ENCODE measurements at places on chromosomes 11 and 22.

GRCh38 chr11:64100360-64100759, 64.6 kb downstream of the FLRT1 start:
- DNase-seq = peak; percentile 83

DNA sequence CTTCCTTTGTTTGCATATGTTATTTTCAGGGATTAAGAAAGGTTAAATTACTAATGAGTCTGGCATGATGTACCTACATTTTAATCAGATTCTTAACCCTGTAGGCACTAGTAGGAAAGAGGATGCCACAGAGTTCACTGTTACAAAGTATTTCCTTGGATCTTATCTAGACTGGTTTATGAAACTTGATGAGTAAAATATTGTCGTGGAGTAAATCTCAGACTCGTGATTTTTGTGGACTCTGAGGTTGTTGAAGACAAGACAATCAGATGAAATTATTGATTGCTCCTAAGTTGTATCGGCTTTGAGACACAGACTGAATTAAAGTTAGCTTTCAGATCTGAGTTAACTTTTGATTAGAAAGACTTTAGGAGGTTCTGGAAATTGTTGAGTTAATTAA, 6.0 kb downstream of the KMT2A start:
- no peak for DNase-seq

DNA sequence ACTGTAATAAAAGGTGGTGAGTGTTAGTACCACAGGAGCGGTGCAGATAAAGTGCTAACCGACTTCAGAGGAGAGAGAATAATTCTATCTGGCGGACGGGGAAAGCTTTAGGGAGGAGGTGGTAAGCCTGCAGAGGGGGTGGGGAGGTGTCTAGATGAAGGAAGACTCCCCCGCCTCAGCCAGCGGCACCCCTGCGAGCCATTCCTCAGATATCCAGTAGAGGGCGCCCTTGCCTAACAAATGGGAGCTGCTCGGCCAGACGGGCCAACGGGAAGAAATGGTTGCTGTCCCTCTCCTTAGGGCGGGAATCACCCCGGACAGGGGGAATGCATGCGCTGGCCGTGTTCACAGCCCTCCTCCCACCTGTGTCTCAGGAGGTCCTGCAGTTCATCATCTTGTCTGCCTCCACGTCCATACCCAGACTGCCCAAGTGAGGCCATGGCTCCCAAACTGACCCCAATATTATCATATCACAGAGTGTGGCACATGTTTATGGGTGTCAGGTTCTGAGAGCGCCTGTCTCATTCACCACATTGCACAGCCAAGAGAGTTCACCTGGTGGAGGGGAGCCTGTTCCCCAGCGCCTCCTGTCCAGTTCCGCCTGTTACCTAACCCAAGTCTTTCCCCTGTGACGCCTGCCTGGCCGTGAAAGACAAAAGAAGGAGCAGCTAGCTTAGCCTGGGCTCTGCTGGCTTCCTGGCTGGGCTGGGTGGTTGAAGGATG, 85.5 kb downstream of the ST3GAL4 start:
- DNase-seq = peak; percentile 81

GRCh38 chr22:25922141-25922540, 180.2 kb downstream of the MYO18B start:
- no peak for DNase-seq

- DNase-seq = no peak
Measured at GRCh38 chr11:9574622-9575259, 1.3 kb downstream of the WEE1 start.

DNA sequence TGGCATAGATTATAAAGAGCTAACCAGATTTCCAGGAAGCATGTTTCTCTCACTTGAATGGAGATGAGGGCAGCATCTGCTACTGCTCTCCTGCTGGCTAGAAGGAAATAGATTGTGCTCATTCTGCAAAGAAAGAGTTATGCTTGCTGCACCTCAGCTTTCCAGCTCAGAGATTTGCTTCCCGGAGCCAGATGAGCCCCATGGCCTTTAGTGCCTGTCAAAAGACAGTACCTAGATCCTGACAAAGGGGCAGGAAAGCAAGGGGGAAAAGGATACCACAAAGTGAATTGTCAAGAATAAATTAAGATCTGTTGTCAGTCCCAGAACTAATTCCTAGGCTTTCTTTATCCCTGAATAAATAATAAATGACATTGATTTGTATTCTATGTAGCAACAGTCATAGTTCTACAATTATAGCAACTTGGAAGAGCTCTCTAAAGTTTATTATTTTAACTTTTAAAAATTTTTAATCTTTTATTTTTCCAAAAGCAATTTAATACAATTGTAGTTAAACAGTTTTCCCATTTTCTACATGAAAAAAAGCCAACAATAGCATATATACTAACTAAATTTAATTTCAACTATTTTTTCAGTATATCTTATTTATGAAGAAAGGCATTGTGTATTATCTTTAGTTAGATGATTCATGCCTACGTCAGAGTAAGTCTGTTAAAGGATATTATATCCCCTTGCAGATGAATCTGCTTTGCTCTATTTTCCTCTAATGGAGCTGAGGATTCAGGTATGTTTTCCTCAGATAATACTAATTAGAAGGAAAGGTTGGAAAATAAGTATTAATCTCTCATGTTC, 306.1 kb upstream of the DDI1 start:
- DNase-seq = no peak

- DNase-seq = peak; percentile 57
Measured at GRCh38 chr11:285894-286220, 3.1 kb upstream of the PGGHG start.

GRCh38 chr11:12179019-12179418, 68.6 kb downstream of the MICAL2 start:
- no peak for DNase-seq

Measured in posterior cingulate gyrus (tissue), 11 donors.